ENCODE measurements at places on chromosomes 4 and X. TPM values are rescaled to one million over a fixed set of nuclear protein-coding genes. Genes with fewer than 3 reads are reported as not detected.

The SOD3 gene
- 3.8 TPM for total RNA-seq

The CNKSR2 gene
- 0.76 TPM for total RNA-seq

The TMPRSS11F gene
- not detected for total RNA-seq

The BEX5 gene
- not detected for total RNA-seq

The SORBS2 gene
- total RNA-seq = 0.32 TPM

The ERCC6L gene
- total RNA-seq = 1.9 TPM

The UCP1 gene
- not detected for total RNA-seq

The DSPP gene
- not detected for total RNA-seq

The DYNLT3 gene
- 46.3 TPM for total RNA-seq

The ABCG2 gene
- 0.76 TPM for total RNA-seq

The AFM gene
- not detected for total RNA-seq

The TACR3 gene
- not detected for total RNA-seq

The TMEM31 gene
- not detected for total RNA-seq

The GUCY1A1 gene
- total RNA-seq = not detected

The TMEM150C gene
- total RNA-seq = 0.22 TPM

The FDCSP gene
- not detected for total RNA-seq

The GAGE12F gene
- not detected for total RNA-seq

The MGARP gene
- 2.4 TPM for total RNA-seq

The EMD gene
- 39.7 TPM for total RNA-seq

The VSIG4 gene
- not detected for total RNA-seq

The TMEM271 gene
- not detected for total RNA-seq

The S100P gene
- total RNA-seq = not detected

The NAA11 gene
- not detected for total RNA-seq

The GK gene
- total RNA-seq = 10.4 TPM

The CYBB gene
- total RNA-seq = not detected

The ASB5 gene
- not detected for total RNA-seq

The CXorf49 gene
- total RNA-seq = not detected

The LGI2 gene
- total RNA-seq = not detected

The PLXNB3 gene
- 12.5 TPM for total RNA-seq

The TMPRSS11D gene
- not detected for total RNA-seq

The NUDT10 gene
- not detected for total RNA-seq

The SMIM43 gene
- 3.5 TPM for total RNA-seq

The GC gene
- not detected for total RNA-seq

The RIBC1 gene
- 0.32 TPM for total RNA-seq

The ARAP2 gene
- total RNA-seq = not detected

The IL21 gene
- not detected for total RNA-seq

The YY2 gene
- 0.38 TPM for total RNA-seq

The PNMA3 gene
- total RNA-seq = not detected

The PPID gene
- total RNA-seq = 19.2 TPM

The TCEANC gene
- 2.2 TPM for total RNA-seq

The TNMD gene
- total RNA-seq = not detected

The PABPC5 gene
- total RNA-seq = 5.3 TPM

The NOA1 gene
- total RNA-seq = 19.3 TPM

The PSAPL1 gene
- total RNA-seq = not detected

The ADGRL3 gene
- not detected for total RNA-seq

All from GM23248 (cell line).